ENCODE measurements at places on chromosomes 3 and 15. TPM values are rescaled to one million over a fixed set of nuclear protein-coding genes. Genes with fewer than 3 reads are reported as not detected.

- DNase-seq, result no peak
Measured at GRCh38 chr15:65254356-65254755, 32.3 kb downstream of the PARP16 start.

GRCh38 chr3:189446959-189447560 lies 184.1 kb upstream of the TP63 start:
- no peak for DNase-seq

- DNase-seq, result no peak
Measured at GRCh38 chr3:60301142-60301541, 950.1 kb downstream of the FHIT start.

DNA sequence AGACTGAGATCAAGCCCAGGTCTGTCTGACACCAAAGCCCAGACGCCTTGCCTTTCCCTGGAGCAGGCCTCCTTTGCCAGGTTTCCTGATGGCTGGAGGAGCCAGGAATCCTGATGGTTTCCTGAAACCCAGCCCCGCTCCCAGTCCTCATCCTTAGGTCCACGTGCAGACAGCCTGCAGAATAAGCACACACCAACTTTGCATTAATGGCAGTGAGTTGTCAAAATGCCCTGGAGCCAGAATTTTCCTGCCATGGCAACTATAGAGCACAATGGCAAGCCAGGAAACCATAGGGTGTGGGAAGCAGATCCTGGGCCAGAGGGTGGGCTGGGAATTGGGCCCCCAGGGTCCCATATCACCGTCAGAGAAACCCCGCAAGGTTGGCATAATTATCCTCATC lies 67.4 kb upstream of the HRH1 start:
- no peak for DNase-seq

GRCh38 chr3:18438586-18438985 lies 13.4 kb upstream of the SATB1 start:
- no peak for DNase-seq

KCNMB3 gene
- 2.6 TPM for total RNA-seq

- peak; percentile 33 for DNase-seq
Measured at GRCh38 chr3:146142757-146143156, 18.2 kb downstream of the PLOD2 start.

GRCh38 chr3:138774529-138775253 lies 60.0 kb downstream of the PIK3CB start:
- DNase-seq, result peak; percentile 81

DNA sequence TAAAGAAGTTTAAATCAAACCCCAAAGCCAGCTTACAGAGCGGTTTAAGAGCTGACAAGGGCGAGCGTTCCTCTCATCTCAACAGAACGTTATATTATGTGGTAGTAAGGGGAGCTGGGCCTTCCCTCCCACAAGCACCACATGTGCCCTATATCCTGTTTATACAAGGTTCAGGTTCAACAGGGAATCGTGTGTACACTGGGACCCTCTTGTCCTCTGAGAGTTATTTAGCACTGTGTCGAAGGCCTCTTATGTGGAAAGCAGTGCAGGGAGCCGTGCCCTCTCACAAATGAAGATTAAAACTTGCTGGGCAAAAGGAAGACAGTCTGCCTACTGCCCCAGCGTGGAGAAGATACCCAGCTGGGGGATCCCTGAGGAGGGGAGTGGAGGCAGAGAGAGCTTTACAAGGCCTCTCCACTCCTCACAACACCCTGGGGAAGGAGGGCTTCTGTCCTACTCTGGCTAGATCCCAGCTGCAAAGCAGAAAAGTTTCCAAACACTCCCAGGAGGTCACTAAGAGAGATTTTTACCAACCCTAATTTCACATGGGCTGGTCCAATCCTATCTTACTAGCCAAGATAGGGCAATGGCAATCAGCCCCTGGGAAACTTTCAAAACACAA lies 2.9 kb downstream of the TLE3 start:
- DNase-seq, result peak; percentile 24

EOGT gene
- total RNA-seq, result 23.4 TPM

LYZL4 gene
- total RNA-seq, result not detected

TRH gene
- not detected for total RNA-seq

DNA sequence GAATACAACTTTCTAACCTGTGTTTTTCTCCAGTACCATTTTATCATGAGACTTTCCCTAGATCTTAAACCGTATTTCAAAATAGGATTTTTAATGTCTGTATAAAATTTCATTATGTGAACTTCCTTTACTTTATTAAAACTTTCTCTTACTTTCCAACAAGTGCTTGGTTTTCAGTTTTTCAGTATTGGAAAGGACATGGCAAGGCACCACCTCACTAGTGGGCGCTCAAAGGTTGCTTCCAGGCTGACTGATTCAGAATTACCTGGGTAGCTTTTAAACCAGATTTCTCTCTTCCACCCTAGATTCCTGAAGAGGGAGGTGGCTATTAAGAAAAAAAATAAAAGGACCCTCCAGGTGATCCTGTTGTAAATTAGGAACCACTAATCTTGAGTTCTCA lies 236.6 kb downstream of the SOX2 start:
- DNase-seq, result no peak

ST3GAL6 gene
- total RNA-seq, result 24.8 TPM

DNA sequence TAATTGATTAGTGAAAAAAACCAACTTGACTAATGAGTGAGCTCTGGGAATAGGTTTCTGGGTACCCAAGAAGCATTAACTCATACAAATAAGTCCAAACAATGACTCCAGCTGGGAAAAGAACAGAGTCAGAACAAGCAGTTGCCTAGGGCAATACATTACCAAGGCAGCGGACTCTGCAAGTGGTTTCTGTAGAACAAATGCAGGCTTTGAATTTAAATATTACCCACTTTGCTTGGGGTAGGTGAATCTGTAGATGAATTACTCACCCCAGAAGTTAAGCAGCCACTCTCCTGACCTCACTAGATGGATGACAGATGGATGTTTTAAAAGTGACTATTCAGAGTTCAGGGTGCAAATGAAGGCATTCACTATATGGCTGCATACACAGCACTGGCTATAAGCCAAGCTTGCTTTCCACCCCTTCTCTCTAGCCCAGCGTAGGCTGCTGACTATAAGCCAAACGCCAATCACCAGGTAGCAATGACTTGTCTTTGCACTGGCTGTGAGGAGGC lies 73.1 kb upstream of the BHLHE40 start:
- DNase-seq, result no peak

GRCh38 chr3:133300102-133300501 lies 99.8 kb upstream of the BFSP2 start:
- no peak for DNase-seq

DNA sequence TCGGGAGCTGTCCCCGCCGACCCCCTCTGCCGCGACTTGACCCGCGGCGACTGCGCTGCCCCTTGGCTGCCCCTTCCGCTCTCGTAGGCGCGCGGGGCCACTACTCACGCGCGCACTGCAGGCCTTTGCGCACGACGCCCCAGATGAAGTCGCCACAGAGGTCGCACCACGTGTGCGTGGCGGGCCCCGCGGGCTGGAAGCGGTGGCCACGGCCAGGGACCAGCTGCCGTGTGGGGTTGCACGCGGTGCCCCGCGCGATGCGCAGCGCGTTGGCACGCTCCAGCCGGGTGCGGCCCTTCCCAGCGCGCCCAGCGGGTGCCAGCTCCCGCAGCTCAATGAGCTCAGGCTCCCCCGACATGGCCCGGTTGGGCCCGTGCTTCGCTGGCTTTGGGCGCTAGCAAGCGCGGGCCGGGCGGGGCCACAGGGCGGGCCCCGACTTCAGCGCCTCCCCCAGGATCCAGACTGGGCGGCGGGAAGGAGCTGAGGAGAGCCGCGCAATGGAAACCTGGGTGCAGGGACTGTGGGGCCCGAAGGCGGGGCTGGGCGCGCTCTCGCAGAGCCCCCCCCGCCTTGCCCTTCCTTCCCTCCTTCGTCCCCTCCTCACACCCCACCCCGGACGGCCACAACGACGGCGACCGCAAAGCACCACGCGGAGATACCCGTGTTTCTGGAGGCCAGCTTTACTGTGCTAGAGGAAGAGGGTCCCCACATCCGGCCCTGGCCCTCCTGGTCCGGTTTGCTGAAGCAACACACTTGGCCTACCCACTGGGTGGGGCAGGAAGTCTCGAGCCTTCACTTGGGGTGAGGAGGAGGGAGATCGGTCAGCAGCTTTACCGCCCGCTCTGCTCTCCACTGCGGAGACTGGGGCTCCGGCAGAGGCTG lies at the start of gene RASSF1:
TSS of gene RASSF1 (minus strand) at position 389 of the 882 bp plus-strand sequence. CDS start at position 358, 31 bp downstream.
- peak; percentile 43 for DNase-seq

DNA sequence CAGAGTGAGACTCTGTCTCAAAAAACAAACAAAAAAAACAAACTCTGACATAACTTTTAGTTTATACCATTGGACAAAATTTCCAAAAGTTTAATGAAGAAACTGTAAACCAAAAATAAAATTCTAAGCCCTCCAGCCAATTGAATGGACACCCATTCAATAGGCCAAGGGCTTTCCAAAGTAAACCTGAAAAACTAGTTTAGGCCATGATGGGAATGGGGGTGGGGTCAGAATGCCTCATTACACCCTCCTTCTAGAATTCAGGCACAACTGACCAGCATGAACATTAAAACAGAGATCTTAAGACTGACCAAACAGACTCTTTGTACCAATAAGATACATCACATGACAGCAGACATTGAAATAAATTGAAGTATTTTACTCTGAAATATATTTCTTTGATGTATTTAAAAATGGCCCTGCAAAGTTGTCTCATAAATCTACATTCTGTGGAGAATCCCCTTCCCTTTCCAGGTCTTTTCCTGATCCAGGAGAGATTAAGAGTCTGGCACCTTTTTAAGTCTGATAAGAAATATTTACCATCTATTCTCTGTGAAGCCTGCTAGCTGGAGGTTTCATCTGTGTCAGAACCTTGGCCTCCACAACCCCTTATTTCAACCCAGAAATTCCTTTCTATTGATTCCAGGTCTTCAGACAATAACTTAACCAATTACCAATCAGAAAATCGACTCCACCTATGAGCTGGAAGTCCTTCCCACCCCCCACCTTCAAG lies 15.7 kb downstream of the THOC7 start:
- no peak for DNase-seq

CD200R1 gene
- not detected for total RNA-seq

ACTC1 gene
- not detected for total RNA-seq

KATNBL1 gene
- 31.0 TPM for total RNA-seq

UROC1 gene
- not detected for total RNA-seq

CLRN1 gene
- total RNA-seq, result not detected

DNA sequence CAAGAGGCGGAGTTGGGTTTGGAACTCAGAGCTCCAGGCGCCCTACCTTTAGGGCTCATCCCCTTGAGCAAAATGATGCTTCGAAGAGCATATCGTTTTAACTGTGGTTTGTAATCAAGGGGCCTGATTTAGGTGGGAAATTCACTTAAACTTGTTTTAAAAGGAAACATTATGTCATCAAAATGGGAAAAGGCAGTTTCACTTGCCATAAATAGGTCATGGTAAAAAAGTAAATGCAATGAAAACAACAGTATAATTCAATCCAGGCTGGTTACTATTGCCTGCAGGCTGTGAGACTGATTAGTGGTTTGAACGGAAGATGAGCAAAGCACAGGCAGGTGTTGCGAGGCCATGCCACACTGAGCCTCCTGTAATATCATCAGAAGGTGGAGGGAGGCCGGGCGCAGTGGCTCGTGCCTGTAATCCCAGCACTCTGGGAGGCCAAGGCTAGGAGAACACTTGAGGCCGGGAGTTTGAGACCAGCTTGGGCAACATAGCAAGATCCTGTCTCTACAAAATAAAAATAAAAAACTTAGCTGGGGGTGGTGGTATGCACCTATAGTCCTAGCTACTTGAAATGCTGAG lies 2.1 kb downstream of the HDAC11 start:
- no peak for DNase-seq

GRCh38 chr3:98855806-98856400 lies 45.6 kb downstream of the DCBLD2 start:
- peak; percentile 80 for DNase-seq

- DNase-seq, result no peak
Measured at GRCh38 chr3:33064929-33065328, 32.0 kb downstream of the GLB1 start.

CPNE9 gene
- under 0.01 TPM for total RNA-seq

DNA sequence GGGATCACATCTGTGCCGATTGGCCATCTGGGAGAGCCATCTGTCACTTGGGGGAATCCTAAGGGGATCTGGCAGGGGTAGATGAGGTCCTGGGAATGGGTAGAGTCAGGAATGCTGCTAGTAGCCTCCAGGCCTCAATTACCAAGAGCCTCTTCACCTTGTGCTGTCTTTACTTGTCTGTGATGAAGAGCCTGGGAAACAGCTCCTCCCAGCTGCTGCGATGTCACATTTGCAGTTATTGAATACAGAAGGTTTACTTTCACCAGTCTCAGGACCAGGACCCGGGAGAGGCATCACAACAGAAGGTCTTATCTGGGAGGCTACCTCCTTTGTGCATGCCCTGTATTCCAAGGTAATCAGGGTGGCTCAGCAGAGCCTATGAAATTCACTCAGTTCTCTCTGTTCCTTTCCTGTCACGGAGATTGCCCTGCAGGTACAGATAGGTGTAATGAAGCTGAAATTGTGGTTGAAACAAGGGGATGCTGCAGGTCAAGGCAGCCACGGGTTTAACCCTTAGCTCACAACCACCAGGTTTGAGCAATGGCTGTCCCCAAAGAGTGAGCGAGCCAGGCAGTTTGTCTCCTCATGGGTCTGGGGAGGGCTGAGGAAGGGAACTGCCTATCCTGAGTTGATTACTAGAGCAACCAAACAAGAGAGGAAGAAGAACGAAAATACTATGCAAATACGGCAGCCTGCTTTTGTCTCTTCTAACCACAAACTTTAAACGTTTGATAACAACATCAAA lies 298.9 kb upstream of the RORA start:
- peak; percentile 2 for DNase-seq

GRCh38 chr3:161239700-161240099 lies 18.6 kb downstream of the NMD3 start:
- no peak for DNase-seq

GRCh38 chr3:70982700-70983140 lies 600.8 kb downstream of the FOXP1 start:
- peak; percentile 91 for DNase-seq

CHL1 gene
- total RNA-seq, result not detected

DNA sequence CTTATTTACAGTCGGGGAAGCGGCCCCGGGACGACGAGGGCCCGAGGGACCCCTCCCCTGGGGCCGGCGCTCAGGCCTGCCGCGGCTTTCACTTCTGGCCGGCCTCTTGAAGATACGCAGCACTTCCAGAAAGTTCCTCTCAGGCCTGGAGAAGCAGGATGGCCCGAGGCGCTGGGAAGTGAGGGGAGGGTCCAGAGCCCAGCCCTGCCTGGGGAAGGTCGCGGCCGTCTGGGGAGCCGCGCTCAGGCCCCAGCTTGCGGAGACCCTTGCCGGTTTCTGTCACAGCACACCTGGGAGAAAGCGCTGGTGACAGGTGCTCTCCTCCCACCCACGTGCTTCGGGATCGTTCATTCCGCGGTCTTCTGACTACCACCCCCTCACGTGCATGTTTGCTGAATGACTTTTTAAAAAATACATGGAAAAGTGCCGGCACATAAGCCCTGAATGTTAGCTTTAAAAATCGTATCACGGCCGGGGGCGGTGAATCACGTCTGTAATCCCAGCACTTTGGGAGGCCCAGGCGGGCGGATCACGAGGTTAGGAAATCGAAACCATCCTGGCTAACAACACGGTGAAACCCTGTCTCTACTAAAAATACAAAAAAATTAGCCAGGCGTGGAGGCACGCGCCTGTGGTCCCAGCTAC lies 727 bp upstream of the TM2D3 start:
- DNase-seq, result no peak

FSD2 gene
- total RNA-seq, result not detected

Data from lung microvascular endothelial cell (primary cell).